ENCODE measurements at places on chromosomes 7 and 10. TPM values are rescaled to one million over a fixed set of nuclear protein-coding genes. Genes with fewer than 3 reads are reported as not detected.

Gene SCART1
- 2.9 TPM for total RNA-seq

DNA sequence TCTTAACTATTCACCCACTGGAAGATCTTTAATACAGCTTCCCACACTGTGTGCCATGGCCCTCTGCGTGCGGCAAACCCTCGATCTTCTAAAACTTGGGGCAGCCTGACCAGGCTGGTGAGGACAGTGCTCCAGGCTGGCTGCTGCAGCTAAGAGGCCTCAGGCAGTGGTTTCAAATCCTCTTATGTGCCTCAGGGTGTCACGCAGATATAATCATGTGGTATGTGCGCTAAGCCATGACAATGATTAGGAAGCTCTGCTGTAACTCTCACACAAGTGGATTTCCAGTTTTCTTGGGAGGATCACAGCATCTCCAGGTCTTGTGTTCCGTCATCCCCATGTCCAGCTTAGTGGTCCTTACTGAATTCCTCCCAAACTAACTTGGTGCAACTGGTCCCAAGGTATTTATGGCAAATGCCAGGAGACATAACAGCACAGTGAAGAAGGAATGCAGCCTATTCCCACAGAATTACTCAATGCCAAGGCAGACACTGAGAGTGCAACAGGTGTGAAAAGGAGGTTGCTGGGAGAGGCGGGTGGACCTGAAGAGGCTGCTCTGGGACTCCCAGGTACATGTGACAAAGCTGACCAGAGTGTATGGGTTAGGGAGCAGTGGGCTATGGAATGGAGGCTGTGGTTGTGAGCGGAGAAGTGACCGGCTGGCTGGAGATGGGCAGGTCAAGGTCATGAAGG is 2.3 kb downstream of the HPS1 start:
- no peak for DNase-seq
- H3K36me3 ChIP-seq: peaks cover 5% of the 10 kb centered on the region
- no peak overlapping the region for H3K4me3 ChIP-seq
- no peaks in the 10 kb centered on the region for H3K27me3 ChIP-seq
- no peak overlapping the region for H3K27ac ChIP-seq

- H3K27ac ChIP-seq: no peak overlapping the region
- H3K27me3 ChIP-seq: no peaks in the 10 kb centered on the region
These were observed 160.9 kb upstream of the SEMA3C start for GRCh38 chr7:81079746-81080145.

- H3K27ac ChIP-seq: no peak overlapping the region
- H3K36me3 ChIP-seq: no peaks in the 10 kb centered on the region
- no peak overlapping the region for H3K4me3 ChIP-seq
These were observed 18.7 kb downstream of the MYO1G start for GRCh38 chr7:44960011-44960580.

All from transverse colon (tissue), 4 donors.